Activated CD4-positive, alpha-beta T cell treated with anti-CD3 and anti-CD28 coated beads for 36 hours (primary cell): ENCODE measurements at places on chromosomes 16 and 17.

- DNase-seq: peak; percentile 79
Measured at GRCh38 chr16:58020628-58021521, 4.7 kb upstream of the MMP15 start.

- DNase-seq: no peak
Measured at GRCh38 chr17:55354941-55355340, 66.7 kb downstream of the MMD start.

DNA sequence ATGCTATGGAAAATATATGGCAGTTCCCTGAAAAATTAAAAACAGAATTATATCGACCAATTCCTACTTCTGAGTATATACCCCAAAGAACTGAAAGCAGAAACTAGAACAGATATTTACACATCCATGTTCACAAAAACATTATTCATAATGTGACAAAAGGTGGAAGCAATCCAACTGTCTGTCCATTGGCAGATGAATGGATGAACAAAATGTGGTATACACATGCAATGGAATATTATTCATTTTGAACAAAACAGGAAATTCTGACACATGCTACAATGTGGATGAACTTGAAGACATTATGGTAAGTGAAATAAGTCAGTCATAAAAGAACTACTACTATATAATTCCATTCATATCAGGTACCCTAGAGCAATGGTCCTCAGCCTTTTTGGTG lies 263.5 kb upstream of the AXIN2 start:
- no peak for DNase-seq

DNA sequence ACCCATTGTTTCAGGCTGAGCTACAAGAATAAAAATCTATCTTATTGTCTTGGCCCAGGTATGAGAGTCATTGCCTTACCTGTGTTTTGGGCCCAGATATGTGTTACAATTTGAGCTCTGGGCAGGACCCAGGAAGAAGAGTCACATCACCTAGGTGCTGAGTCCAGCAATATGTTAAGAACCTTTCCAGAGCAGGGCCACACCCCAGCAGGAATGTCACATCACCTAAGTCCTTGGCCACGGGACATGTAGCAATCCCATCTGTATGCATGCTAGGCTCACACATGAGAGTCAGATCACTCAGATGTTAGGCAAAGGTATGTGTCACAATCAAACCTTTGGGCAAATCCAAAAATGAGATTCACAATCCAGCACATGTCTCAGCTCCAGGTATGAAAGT lies 2103.5 kb downstream of the TP53TG3F start:
- DNase-seq: no peak

DNA sequence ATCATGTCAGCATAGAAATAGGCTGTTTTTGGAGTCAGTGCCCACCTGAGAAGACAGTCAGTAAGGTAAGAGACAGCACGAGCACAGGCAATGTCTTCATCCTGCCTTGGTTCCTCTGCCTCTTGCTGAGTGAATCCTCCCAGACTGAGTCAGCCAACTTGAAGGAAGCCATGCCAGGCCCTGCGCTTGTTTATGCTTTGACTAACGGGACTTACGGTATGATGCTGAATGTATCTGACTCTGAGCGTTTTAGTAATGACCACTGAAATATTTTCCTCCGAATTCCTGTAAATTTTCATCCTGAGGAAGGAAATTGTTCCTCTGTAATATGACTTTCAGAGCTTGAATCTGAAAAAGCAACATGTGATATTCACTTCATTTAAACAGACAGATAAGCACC lies 18.0 kb downstream of the C17orf67 start:
- DNase-seq: no peak

GRCh38 chr17:75824666-75825065 lies 19.5 kb downstream of the UNC13D start:
- no peak for DNase-seq

DNA sequence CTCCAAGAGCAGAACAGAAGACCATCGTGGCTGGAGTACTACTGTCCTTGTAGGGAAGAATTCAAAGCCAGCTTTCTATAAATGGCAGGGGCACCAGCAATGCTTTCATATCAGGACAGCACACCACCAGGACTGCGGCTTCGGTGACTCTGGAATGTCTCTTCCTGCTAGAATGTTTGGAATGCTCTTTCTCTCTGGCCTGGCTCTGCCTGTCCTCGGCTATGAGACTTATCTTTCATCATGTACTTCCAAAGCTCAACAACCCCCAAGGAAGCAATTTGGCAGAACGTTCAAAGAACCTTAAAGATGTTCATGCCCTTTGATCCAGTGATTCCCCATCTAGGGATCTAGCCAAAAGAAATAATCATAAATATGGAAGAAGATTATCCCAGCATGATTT lies 52.7 kb upstream of the NOG start:
- DNase-seq: no peak

DNA sequence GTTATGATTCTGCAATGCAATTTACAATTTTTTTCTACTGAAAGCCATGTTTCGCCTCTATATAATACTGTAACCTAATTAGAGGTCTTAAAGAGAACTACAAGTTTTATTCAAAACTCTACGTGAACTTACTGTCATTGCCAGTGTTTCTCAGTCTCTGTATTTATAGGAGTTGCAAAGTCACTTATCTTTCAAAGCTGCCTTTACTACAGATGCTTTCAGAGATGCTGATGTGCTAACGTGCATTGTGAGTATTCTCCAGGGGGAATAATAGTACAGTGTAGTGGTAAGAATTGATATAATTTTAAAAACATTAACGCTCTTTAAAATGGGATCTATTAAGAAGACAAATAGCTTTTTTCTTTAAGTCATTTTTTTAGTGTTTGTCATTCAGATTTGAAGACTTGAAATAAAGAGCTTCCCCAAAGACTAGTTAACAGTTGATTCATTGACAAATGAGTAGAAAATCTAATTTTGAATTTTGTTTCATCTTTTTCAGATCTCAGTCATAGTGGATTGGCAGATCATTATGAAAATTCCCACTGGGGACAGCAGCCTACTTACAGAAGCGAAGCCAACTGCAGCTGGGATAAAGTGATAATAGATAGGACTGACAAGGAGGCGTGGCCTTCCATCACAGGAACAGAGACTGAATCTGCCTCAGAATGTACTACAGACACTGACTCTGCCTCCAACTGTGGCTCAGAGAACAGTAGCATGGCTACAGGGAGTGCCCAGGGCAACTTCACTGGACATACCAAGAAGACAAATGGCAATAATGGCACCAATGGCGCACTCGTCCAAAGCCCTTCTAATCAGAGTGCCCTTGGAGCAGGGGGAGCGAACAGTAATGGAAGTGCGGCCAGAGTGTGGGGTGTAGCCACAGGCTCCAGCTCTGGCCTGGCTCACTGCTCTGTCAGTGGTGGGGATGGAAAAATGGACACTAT lies 79.9 kb downstream of the TMC6 start:
- no peak for DNase-seq

GRCh38 chr17:32398946-32399345 lies 45.4 kb upstream of the PSMD11 start:
- no peak for DNase-seq

- no peak for DNase-seq
Measured at GRCh38 chr17:77792626-77793025, 165.9 kb upstream of the TNRC6C start.

- DNase-seq: no peak
Measured at GRCh38 chr17:40791787-40792436, 7.8 kb downstream of the KRT28 start.

DNA sequence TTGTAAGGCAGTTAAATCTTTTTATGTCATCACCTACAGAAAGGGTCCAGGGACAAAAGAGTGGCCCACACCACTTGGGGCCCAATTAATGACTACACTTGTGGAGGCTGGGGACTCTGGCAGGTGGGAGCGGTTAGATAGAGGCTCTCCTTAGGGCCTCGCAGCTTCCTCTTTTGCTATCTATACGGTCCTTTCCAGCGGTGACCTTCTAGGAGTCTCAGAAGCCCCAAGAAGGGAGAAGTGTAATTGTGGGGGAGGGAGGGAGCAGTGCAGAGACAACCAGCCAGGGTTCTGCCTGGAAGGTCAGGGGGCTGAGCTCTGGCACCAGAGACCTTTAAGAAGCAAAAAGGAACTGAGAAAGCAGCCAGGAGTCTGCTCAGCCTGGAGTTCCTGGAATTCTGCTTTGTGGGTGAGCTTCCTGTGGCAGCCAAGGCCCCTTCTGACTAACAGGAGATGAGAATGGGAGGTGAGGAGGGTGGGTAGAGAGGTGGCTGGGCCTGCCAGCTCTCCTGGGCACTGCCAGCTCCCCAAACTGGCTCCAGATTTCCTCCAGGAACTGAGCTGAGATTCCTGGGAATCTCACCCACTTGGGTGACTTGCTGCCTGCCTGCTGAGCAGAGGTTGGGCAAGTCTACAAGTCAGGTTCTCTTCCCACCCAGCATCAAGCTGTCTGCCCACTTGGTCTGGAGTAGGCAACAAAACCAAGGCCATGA lies 16.3 kb upstream of the MAP3K14 start:
- DNase-seq: no peak

- DNase-seq: no peak
Measured at GRCh38 chr16:11892761-11893160, 23.0 kb downstream of the GSPT1 start.

GRCh38 chr17:62188713-62189112 lies 123.6 kb upstream of the MED13 start:
- DNase-seq: no peak

GRCh38 chr16:67879462-67879861 lies 5.2 kb upstream of the NRN1L start:
- DNase-seq: no peak
